ENCODE measurements at places on chromosomes 5 and 9.

DNA sequence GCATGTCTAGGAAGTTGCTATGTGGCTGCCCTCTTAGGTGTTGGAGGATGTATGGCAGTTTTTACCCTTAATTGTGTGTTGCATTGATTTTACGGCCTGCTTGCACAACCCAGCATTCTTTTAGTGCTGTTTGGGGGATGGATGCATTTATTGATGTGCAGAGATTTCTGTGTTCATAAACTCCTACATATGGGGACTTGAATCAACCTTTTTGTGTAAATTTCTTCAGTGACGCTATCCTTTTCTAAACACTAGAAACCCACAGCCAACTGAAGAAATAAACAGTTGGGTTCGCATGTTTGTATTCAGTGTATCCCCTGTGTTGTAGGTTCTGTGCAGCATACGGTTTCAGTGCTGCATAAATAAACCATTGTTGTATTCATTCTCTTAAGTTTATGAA lies 263.7 kb downstream of the RASEF start:
- DNase-seq = no peak

DNA sequence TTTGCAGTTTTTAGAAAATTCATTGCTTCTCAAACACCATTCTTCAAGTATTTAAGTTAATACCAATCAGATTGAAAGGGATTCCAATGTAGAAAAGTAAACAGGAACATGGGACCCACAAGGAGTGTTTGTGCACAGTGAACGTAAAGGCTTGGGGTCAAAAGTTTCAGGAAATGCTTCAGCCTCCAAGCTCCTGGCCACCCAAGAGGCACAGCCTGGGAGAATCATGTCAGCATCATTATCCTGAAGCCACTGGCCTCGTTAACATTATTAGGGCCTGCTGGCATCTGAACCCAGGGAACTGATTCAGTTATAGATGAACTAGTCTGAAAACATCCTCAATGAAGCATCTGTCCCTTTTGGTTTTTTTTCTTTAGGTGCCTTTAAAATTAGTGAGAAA lies 122.9 kb downstream of the NXNL2 start:
- no peak for DNase-seq

DNA sequence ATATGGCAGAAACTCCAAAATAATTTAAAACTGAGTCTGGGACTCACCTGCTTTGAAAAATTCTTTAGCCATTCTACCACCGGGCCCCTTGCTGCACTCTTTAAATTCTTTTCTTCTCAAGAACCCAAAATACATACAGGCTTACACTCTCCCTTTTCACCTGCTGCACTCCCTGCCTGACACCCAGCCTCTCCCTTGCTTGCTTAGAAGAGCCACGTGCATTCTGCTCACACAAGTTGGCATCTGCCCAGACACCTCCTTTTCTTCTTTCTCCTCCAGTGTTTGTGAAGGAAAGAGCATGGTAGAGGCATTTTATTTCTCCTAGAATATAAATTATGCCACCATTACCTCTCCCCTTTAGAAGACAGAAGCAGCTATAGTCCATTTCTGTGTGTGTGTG lies 39.0 kb upstream of the AOPEP start:
- no peak for DNase-seq

DNA sequence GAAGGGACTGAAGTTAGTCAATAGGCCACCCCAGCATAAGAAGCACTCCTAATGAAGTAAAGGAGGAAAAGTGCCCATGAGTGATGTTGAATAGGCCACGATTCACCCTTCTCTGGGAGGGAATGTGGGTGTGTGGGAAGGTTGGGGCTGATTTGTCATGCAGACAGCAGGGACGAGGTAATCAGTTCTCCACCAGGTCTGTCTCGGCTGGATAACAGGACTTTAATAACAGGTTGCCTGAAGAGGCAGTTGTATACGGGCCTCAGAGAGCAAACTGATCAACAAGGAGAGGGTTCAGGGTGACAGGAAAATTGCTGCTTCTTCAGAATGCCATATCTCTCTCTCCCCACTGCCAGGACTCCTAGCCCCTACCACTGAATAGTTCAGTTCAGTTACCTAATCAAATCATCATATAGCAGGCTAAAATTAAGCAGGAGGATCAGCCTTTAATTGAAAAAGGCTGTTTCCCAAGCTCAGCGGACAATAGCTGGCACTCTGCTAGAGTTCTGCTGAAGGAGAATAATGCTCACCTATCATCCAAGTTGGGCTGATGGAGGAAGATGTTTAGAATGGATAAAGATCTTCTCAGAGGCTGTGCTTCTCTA lies 43.6 kb upstream of the SMIM32 start:
- DNase-seq = no peak

- DNase-seq = no peak
Measured at GRCh38 chr5:167442922-167443321, 848.5 kb upstream of the WWC1 start.

DNA sequence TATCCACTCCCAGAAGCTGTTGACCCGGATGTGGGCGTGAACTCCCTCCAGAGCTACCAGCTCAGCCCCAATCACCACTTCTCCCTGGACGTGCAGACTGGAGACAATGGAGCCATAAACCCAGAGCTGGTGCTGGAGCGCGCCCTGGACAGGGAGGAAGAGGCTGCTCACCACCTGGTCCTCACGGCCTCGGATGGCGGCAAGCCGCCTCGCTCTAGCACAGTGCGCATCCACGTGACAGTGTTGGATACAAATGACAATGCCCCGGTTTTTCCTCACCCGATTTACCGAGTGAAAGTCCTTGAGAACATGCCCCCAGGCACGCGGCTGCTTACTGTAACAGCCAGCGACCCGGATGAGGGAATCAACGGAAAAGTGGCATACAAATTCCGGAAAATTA lies 834 bp downstream of the PCDHGA8 start:
- no peak for DNase-seq

GRCh38 chr9:92422611-92423338 lies 1.5 kb downstream of the OMD start:
- DNase-seq = no peak

GRCh38 chr5:176884571-176884890 lies 14.6 kb downstream of the HK3 start:
- no peak for DNase-seq

DNA sequence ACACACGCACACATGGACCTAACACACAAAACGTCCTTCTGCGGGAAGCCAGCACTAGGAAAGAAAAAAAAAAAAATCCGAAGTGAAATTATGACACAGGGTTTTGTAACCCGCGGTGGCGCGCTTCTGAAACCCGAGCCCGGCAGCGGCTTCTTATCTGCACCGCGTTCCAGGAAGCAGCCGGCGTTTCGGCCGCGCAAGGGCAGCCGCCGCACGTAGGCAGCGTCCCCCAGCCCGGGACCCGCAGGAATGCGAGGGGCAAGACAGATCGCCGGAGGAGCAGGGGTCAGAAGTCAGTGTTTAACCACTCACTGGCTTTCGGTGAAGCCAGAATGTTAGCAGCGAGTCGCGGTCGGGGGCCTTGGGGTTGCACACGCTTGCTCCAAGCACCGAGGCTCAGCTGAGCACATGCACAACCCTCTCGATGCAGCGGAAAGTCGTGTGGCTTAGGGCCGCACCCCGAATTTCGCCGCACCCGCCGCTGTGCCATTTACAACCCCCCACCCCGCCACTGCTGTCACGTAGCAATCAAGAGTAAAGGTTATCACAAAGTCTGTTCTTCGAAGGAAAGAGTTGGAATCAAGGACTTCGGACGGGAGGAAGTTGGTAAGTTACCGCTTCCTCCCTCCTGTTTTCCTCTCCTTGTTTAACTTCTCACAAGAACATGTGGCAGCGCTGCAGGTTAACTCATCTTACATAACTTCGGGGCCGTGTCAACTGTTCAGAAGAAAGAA lies 167.9 kb downstream of the AUH start:
- DNase-seq = no peak

DNA sequence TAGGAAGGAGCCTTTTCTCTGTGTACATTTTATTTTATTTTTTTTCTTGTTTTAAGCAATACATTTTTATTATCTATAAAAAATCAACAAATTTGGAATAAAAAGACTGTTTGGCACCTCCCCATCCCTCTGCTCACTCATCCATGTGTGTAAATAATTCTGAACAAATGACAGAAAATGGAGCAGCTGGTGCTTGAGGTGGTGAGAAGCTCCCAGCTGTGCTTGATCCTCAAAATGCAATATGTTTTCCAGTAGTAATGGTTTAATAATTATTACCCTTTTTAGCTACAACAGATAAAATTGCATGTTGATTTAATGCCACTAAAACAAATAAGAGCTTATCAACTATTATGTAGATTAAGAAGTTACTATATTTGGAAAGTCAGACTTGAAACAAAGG lies 132.5 kb downstream of the CDH18 start:
- peak; percentile 88 for DNase-seq

DNA sequence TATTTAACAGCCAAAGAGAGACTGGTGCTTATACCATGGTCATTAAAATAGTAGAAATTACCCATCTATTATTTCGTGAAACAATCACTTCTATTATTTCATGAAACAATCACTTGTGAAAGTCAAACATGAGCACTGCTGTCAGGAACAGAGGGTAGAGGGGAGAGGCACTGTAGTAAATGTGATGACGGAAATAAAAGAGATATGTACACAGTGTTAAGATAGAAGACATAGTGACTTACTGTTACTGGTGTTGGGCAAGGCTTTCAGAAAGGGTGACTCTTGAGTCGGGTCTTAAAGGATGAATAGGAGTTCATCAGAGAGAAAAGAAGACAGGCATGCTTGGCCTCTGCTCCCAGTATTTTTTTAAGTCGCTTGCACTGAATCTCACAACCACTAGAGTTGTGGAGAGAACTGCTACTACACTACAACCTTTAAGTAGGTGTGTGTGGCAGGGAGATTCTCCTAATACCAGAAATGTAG lies 162.6 kb upstream of the GNA14 start:
- no peak for DNase-seq

GRCh38 chr5:35145691-35146317 lies 84.5 kb downstream of the PRLR start:
- no peak for DNase-seq

DNA sequence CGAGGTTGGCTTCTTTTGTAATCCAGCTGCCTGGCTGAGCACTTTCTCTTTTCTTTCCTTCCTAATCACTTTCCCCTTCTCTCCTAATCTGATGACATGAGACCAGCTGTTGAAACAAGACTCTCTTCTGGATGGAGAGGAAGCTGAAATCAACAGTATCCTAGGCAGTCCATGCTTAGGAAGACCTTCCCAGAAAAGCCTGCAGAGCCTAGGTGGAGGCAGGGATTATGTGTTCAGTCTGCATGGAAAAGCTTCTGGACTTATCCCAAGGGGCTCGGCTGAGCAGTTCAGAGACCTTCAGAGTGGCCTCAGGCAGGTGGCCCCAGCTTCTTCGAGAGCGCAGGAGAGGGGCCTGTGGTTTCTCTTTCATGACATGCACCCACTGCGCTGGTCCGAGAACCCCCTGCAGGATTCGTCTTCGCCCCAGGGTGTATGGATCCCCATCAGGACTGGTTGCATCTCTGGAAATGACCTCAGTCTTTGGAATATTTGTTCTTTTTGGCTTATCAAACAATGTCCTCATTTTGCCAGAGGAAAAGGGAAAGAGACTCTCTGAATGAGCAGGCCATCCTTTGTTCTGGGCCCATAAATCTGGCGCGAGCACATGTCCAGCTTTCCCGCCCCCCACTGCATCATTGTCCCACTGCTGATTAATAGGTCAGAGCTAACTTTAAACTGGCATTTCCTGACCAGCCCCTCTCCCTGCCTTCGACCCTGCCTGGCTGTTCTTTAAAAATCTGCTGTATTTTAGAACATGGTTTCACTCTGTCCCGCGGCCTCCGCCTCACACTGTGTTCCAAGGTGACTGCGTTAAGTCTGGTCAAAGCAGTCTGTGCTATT lies 177.9 kb upstream of the KLF4 start:
- DNase-seq = no peak

DNA sequence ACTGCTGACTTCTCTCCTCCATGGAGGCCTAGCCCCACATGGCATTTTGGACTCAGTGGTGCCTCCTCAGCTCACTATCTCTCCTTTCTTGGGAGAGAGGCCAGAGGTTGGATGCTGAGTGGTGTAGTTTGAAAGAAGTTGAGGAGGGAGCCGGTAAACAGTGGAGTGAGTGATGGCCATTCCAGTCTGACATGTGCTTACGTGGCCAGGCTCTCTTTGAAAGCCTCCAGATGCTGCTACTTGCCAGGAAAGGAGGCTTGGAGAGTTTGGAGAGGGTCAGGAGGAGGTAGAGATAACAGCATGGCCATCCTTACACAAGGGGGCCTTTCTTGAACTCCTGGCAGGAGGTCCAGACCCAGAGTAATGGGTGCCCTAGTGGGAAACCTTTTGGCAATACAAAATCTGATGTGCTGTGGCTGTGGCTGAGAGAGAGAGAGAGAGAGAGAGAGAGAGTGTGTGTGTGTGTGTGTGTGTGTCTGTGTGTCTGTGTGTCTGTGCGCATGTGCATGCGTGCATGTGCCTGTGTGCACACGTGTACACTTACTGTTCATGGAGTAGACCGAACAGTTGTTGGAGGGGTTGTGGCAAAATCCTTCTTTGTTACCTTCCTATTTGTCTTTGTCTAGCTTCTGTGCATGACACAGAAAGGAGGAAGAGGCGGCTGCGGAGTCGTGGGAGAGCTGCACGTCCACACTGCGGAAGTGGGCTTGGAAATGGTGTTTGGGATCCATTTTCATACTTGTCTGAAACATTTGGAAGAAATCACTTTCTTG lies 37.8 kb downstream of the RALGPS1 start:
- no peak for DNase-seq

- DNase-seq = no peak
Measured at GRCh38 chr9:120212153-120212852, 367.7 kb downstream of the CDK5RAP2 start.

- no peak for DNase-seq
Measured at GRCh38 chr5:170769246-170769645, 14.3 kb upstream of the GABRP start.

GRCh38 chr5:150644514-150644913 lies 4.1 kb downstream of the SYNPO start:
- DNase-seq = no peak

DNA sequence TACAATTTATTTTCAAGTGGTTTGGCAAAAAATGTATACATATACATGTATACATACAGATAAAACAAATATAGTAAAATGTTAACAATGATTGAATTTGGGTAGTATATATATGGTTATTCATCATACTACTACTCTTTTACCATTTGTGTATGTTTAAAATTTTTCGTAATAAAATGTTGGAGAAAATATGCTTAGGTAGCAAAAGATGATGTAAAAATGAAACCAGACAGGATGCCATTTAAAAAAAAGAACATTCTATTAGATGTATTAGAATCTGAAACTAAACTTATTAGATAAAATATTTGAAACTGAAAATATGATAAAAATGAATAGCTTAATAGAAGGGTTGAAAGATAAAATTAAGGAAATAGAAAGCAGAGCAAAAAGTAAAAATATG lies 144.9 kb upstream of the FER start:
- no peak for DNase-seq

GRCh38 chr9:74245866-74246497 lies 251.2 kb upstream of the RORB start:
- DNase-seq = no peak
